ENCODE measurements at places on chromosomes 3 and 15. TPM values are rescaled to one million over a fixed set of nuclear protein-coding genes. Genes with fewer than 3 reads are reported as not detected.

DNA sequence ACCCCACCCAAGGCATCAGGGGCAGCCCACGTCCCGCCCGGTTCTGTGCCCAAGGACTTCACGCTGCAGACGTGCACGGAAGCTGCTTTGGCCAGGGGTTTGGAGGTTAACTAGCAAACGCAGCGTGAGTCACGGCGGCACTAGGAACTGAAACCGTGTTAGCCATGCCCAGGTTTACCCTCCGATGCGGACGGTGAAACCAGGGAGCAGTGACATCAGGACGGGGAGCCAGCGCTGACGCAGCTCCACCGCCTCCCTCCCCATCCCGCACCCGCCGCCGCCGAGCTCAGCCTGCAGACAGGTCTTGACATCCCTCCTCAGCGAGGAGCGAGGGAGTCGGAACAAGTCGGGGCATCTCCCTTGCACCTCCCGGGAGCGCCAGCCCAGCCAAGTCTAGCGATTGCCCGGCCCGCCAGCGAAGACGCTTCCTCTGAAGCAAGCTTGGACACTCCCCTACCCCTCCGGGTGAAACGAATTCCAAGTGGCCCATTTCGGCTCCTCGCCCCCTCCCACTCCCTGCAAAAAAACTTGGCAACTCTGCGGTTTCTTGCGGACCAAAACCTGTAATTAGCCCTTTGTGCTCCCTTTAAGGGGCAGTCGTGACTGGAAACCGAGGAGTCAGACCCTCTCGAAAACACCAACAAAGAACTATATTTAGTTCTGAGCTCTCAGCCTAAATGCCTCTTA, 1.4 kb upstream of the RAP2B start:
- no peaks in the 10 kb centered on the region for H3K27me3 ChIP-seq
- no peaks in the 10 kb centered on the region for H3K36me3 ChIP-seq
- peaks cover 4% of the 10 kb centered on the region for H3K4me1 ChIP-seq

- peaks cover 31% of the 10 kb centered on the region for H3K4me1 ChIP-seq
- DNase-seq = no peak
- H3K27me3 ChIP-seq = no peaks in the 10 kb centered on the region
- no peak overlapping the region for H3K4me3 ChIP-seq
- no peaks in the 10 kb centered on the region for H3K36me3 ChIP-seq
Observed at GRCh38 chr3:179181021-179181472, 32.9 kb downstream of the PIK3CA start.

DNA sequence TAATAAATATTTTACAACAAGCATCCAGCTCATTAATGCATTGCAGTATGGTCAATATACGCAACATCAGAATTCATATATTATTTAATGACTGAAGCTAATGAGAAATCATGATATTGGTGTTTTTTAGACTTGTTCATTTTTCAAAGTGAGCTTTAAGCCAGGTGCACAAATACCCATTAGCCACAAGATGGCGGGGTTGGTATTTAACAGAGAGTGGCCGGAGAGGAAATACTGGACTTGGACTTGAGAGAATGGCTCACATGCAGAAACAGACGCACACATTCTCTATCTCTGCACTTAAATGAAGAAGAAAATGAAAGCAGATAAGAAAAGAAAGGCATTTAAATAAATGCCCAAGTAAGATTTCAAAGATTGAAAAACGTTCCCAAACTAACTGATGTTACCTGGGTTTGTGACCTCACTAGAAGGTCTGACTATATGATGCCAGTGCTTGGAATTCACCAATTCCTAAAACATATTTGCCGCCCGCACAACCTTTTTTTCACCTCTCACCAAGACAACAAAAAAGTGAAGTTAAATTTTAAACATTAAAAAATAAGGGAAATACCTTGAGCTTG, 21.2 kb upstream of the CRBN start:
- no peaks in the 10 kb centered on the region for H3K4me1 ChIP-seq
- H3K4me3 ChIP-seq = no peak overlapping the region
- H3K27me3 ChIP-seq = peaks cover 4% of the 10 kb centered on the region
- no peak overlapping the region for H3K27ac ChIP-seq
- no peak for DNase-seq
- no peaks in the 10 kb centered on the region for H3K36me3 ChIP-seq

GRCh38 chr15:101637038-101637437, 15.1 kb downstream of the TM2D3 start:
- H3K27ac ChIP-seq = no peak overlapping the region
- H3K4me1 ChIP-seq = peaks cover 8% of the 10 kb centered on the region
- no peaks in the 10 kb centered on the region for H3K27me3 ChIP-seq
- H3K36me3 ChIP-seq = peaks cover 38% of the 10 kb centered on the region
- H3K4me3 ChIP-seq = no peak overlapping the region
- no peak for DNase-seq

HYAL1 gene
- total RNA-seq = 78.8 TPM

KLHL6 gene
- total RNA-seq = 24.7 TPM

Measured in upper lobe of right lung (tissue), 1 donor.